ENCODE measurements at places on chromosomes 16 and 17.

DNA sequence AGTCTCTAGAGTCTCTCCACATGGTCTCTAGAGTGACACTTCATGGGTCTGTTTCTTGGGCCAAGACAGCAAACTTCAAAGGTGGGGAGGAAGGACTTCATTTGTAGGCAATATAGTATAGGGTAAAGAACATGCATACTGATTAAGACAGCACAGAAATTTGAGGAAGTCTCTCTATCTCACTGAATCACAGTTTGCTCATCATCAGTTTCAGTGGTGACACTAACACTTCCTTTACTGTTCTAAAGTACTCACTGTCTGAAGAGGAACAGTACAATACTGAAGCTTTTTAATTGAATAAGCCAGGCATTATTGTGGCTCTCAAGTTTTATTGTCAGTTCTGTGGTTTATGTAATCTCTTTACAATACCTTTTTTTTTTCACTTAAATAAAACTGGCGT lies 656.4 kb upstream of the CDH8 start:
- no peak for DNase-seq

DNA sequence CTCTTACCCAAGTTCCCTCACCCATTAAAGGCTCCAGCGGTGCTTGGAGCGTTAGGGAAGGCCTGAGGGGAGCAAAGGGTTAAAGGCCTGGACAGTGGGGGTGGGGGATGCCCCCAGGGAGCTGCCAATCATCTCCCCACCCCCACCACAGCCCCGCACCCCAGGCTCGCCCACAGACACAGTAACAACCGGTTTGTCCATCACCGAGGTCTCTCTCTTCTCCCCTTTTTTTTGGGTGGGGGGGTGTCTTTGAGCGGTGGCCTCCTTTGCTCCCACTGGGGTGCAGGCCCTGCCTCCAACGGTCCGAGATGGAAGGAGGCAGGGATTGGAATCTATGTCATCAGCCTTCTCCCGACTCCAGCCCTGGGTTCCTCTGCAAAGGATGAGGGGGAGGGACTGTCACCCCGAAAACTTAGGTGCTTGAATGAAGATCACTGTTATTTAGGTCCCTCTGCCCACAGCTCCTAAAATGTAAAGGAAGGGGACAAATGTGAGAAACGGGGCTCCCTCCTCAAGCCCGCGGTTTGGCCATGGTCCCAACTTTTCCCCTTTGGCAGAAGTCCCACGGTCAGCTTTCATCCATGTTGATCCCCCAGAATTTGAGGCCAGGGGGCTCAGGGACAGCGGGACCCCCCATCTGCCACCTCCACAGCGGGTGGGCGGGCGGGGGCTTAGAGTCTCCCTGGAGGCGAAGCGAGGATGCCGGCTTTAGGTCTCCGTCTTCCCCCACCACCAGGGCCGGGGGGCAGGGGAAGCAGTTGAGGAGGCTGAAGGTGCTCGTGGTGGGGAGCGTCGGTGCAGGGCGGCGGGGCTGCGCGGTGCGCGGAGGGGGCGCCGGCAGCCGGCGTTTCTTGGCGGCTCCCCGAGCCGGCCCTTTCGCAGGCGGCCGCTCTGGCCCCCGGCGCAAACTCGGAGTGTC lies 1.7 kb downstream of the EPOP start:
- DNase-seq = no peak

DNA sequence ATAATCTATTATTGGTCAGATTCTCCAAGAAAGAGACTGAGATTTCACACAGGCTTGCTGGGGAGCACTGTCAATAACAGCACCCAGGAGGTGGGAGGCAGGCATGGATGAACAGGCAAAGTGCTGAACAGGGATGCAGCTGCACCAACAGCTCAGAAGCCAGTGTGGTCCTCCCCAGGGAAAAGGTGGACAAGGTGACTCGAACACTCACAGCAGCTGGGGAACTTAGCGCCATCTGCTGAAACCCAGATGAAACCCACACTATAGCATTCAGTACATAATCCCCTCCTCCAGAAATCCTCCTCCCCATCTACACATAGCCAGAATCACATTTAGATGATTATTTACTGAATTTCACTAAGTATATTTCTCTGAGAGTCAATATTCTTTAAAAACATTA lies 255.2 kb upstream of the WSB1 start:
- DNase-seq = no peak

DNA sequence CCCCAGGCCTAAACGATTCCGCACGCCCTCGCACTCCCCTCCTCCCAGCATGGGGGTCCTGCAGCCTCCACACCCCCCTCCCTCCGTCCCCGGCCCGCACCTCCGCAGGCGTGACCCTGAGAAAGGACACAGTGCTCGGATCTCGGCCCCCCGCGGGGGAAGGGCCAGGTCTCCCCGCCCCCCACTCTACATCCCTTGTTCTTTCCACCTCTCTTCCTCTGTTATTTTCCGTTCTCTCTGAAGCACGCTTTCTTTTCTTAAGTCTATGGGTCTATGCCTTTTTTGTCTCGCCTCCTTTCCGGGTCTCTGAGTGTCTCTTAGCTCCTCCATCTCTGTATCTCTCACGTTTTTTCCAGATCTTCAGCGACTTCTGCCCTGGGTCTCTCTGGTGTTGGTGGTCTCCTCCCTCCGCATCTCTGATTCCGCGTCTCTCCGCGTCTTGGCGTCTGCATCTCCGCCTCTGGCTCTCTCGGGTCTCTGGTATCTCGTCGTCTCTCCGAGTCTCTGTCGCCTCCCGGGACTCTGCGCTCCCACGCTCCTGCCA lies 2.1 kb upstream of the HES7 start:
- no peak for DNase-seq

GRCh38 chr17:15909481-15909991 lies 35.4 kb upstream of the ADORA2B start:
- DNase-seq = no peak

GRCh38 chr17:68763562-68763961 lies 162.4 kb upstream of the FAM20A start:
- no peak for DNase-seq

DNA sequence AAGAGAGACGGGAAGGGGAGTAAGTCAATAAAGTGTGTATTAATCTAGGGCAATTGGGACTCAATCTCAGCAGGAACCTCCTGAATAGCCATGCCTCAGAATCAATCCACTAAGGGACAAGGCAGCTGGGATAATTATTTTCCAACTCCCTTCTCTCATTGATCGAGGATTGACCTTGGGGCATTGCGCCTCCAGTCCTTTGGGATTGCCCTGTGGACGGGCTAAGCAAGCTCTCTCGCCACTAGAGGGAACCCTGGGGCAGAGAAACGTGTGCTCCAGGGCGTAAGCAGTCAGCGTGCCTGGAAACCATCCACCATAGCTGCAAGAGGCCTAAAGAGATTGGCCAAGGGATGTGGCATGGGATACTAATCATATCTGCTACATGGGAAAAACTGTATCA lies 53.9 kb upstream of the ERCC4 start:
- DNase-seq = peak; percentile 61

DNA sequence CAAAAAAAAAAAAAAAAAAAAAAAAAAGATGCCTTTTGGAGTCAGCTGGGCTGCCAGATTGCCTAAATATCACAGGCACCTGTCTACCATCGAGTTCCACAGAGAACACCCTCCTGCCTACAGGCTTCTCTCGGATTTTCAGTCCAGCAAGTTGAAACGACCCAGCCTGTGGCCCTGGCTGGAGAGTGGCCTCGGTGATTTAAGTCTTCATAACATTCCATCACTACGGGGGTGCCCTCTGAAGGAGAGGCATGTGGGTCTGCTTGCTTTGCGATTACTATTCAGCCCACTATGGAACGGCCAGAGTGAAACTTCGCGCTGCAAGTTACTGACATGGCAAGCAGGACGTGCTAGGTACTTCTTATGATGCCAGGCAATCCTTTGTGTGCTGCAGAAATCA lies 42.8 kb downstream of the MARCHF10 start:
- DNase-seq = no peak

DNA sequence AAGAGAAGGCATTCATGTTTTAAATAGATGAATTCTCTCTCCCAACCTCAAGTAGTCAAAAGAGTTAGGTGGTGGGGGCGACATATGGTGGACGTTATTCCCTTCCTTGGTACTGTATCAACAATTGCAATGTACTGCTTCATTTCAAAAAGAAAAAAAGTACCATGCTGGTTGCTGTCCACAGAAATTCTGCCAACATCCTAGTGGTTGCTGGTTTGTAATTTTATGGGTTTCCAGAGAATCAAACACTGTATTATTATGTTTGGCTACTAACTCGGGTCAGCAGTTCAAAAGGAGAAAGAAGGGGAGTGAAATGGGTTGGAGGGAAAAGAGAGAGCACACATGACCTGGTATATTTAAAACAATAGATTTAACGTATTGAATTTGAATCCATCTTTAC lies 61.1 kb upstream of the KCNJ16 start:
- DNase-seq = no peak

- peak; percentile 67 for DNase-seq
These were observed 2.1 kb downstream of the CFAP20 start for GRCh38 chr16:58127033-58127556.

DNA sequence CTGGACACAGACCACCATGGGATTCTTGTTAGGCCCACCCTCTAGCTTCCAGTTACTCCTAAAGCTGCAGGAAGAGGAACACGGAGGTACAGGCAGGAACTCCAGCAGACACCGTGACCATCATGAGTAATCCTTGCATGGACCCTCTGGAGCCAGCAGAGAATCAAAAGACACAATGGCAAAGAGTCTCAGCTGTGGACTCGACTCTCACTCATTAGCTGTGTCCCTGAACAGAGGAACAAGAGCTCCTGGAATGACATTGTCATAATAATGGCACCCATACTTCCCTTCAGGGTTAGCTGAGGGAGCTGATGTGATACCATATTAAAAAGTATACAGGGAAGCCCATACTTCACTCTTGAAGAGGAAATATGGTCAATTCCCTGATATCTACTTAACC lies 176.3 kb upstream of the ASIC2 start:
- no peak for DNase-seq

DNA sequence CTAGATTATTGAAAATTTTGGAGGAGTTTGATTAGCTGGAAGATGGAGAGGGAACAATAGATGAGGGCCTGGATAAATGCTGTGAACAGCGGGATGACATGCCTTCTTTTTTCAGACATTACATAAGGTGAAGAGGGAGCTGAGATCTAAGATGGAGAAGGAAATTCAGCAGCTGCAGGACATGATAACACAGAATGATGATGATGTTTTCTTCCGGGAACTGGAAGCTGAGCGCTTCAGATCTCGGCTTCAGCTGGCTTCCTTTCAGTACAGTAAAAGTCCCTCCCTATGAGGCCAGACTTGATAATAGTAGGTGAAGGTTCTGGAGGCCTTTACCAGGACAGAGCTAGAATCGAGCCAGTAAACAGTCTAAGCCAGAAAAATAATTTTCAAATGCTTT lies 30.7 kb downstream of the CEP95 start:
- DNase-seq = no peak

DNA sequence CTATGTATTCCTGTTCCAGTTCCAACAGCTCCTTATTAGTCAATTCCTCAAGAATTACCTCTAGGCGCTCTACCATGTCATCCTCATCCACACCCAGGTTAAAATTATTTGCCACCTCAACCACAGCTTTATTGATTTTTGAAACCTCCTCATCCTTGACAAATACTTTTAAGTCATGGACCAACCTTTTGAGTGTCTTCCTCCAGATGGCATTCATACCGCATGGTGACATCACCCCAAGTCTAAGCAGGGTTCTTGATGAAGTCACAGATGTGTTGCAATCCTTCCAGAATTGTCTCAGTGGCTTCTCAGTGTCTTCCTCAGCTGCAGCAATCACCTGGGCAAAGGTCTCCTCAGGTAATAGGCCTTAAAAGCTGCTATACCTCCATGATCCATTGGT lies 40.1 kb downstream of the BCL7C start:
- no peak for DNase-seq

DNA sequence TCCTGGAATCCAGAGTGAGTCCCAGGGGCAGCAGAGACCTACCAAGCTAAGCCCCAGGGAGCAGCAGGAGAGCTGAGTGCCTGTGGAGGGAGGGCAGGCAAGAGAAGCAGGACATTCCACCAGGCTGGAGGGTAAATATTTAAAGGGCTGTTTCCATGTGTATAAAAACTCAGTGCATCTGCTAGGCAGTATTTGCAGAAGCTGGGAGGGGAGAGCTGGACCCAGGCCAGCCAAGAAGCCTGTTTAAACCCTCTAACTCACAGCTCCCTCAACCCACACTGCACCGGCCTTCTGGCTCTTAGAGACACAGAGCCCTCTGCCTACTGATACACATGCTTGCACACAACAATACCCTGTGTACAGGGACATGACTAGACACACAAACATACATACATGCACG lies 22.5 kb upstream of the TMEM132E start:
- DNase-seq = no peak

GRCh38 chr17:14366199-14366598 lies 65.3 kb downstream of the HS3ST3B1 start:
- DNase-seq = no peak

- no peak for DNase-seq
These were observed 25.6 kb upstream of the PMFBP1 start for GRCh38 chr16:72197545-72197944.

DNA sequence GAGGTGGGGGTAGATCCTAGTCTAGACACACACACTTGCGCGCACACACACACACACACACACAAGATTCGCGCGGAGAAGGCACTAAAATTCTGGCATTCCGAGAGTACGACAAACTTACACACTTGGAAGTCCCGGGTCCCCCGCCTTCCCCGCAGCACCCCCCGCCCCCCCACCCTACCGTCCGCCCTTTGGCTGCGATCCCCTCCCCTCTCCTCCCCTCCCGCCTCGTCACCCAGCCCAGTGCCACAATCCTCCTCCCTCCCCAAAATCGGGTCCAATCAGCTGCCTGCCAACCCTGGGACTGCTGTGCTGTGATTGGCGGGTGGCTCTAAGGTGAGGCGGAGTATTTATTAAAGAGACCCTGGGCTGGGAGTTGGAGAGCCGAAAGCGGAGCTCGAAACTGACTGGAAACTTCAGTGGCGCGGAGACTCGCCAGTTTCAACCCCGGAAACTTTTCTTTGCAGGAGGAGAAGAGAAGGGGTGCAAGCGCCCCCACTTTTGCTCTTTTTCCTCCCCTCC lies at the start of gene SOX9:
Gene SOX9 (plus strand): TSS at position 379 of the 522 bp plus-strand sequence. CDS start 372 bp downstream, outside the sequence.
- DNase-seq = no peak

DNA sequence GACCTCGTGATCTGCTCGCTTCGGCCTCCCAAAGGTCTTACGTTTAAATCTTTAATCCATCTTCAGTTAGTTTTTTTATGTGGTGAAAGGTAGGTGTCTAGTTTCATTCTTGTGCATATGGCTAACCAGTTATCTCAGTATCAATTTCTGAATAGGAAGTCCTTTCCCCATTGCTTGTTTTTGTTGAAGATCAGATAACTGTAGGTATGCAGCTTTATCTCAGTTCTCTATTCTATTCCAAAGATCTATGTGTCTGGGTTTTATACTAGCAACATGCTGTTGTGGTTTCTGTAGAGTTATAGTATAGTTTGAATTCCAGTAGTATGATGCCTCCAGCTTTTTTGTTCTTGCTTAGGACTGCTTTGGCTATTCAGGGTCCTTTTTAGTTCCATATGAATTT lies 65.2 kb downstream of the TNFRSF13B start:
- DNase-seq = no peak

GRCh38 chr16:66936462-66936861 lies 1.1 kb downstream of the CES2 start:
- no peak for DNase-seq

All from hematopoietic multipotent progenitor cell (in vitro differentiated cells).